ENCODE measurements at places on chromosomes 2 and 18.
A peak's percentile ranks its signal among the peaks of the same experiment; 100 is the strongest.

GRCh38 chr2:27723372-27724144 is 48.0 kb upstream of the MRPL33 start:
- DNase-seq: peak; percentile 72

- DNase-seq: no peak
These were observed 218.1 kb downstream of the TPGS2 start for GRCh38 chr18:36610661-36611060.

DNA sequence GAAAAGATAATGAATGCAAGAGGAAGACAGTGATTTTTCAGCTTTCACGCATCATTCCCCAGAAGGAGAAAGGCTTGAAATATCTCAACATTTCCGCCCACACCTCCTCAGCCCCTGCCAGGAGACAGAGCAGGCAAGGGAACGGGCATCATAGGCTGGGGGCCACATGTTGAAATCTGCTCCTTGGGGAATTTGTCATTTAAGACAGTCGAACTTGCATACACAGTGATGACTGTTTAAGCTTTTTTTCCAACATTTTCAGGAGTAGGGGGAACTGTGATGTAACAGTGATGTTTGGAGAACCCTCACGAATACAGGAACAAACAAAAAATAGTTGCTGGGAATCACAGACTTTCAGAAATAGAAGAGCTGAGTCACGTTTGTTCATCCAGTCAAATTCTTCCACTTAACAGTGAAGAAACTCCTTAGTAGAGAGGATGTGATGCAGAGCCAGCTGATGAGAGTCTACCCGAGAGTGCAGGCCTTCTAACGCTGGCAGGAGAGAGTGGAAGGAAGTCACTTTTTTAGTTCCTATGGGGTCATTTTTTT is 266.8 kb downstream of the ALPK2 start:
- no peak for DNase-seq

GRCh38 chr2:168145426-168146310 is 101.7 kb downstream of the STK39 start:
- DNase-seq: no peak

GRCh38 chr2:126507425-126507911 is 148.5 kb upstream of the GYPC start:
- DNase-seq: peak; percentile 9

All from SK-N-DZ (cell line).